ENCODE measurements at places on chromosomes 4 and X. TPM values are rescaled to one million over a fixed set of nuclear protein-coding genes. Genes with fewer than 3 reads are reported as not detected.

GRCh38 chr4:48909697-48910096 lies 3.1 kb upstream of the OCIAD2 start:
- H3K4me3 ChIP-seq = no peak overlapping the region
- H3K27me3 ChIP-seq = no peaks in the 10 kb centered on the region
- no peak overlapping the region for H3K27ac ChIP-seq

DNA sequence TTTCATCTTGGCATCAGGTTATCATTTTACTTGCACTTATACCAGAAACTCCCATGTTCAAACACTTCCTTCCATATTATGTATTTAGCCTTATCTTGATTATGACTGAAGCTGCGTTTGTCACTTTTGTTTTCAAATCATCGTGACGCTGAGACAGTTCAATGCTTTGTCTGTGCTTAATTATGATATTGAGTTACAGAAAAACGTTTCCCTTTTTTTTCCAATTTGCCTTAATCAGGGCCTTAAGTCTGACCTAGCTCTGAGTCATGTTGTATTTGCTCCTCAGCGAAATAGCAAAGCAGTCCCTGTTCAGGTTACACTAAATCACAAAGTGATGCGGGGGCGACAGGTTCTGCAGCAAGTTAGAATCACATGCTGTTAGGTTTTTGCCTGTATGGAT lies 254.7 kb downstream of the AFF2 start:
- H3K4me3 ChIP-seq = no peak overlapping the region
- no peaks in the 10 kb centered on the region for H3K27me3 ChIP-seq
- no peak for DNase-seq
- H3K36me3 ChIP-seq = no peaks in the 10 kb centered on the region
- H3K4me1 ChIP-seq = no peaks in the 10 kb centered on the region

GRCh38 chrX:26914232-26914631 lies 548.9 kb downstream of the PPP4R3C start:
- no peak overlapping the region for H3K4me3 ChIP-seq
- DNase-seq = no peak
- no peaks in the 10 kb centered on the region for H3K4me1 ChIP-seq
- H3K27me3 ChIP-seq = no peaks in the 10 kb centered on the region

GRCh38 chr4:190017357-190018200 lies 9.5 kb downstream of the FRG2 start:
- no peaks in the 10 kb centered on the region for H3K36me3 ChIP-seq
- DNase-seq = no peak
- H3K4me1 ChIP-seq = peaks cover 22% of the 10 kb centered on the region
- H3K27me3 ChIP-seq = peaks cover 41% of the 10 kb centered on the region
- H3K27ac ChIP-seq = no peak overlapping the region

The MAGEB1 gene
- total RNA-seq = not detected

The PDCL2 gene
- total RNA-seq = not detected

Data from upper lobe of left lung (tissue), 6 donors.